ENCODE measurements at places on chromosomes 12 and 14. TPM values are rescaled to one million over a fixed set of nuclear protein-coding genes. Genes with fewer than 3 reads are reported as not detected.

The EPYC gene
- not detected for total RNA-seq

The RPL10L gene
- total RNA-seq = not detected

The MSI1 gene
- total RNA-seq = not detected

The WDHD1 gene
- total RNA-seq = 1.1 TPM

The GSG1 gene
- not detected for total RNA-seq

The TMEM119 gene
- not detected for total RNA-seq

The PMEL gene
- not detected for total RNA-seq

The ZC2HC1C gene
- total RNA-seq = 7.8 TPM

The CAPS2 gene
- total RNA-seq = 18.1 TPM

The B4GALNT3 gene
- 0.20 TPM for total RNA-seq

- H3K36me3 ChIP-seq = no peaks in the 10 kb centered on the region
- peak within 1 kb of the TSS; percentile 97 for H3K4me3 ChIP-seq
- peaks cover 59% of the 10 kb centered on the region for H3K4me1 ChIP-seq
- peak within 1 kb of the TSS; percentile 100 for H3K27ac ChIP-seq
- no peaks in the 10 kb centered on the region for H3K27me3 ChIP-seq
- peak; percentile 91 for DNase-seq
These were observed at the start of gene TNS2 for GRCh38 chr12:53049571-53050318. Gene TNS2 (plus strand): TSS chr12:53050065. CDS start chr12:53050186, 121 bp downstream.

GRCh38 chr12:47311568-47311967, 231.8 kb upstream of the AMIGO2 start:
- no peaks in the 10 kb centered on the region for H3K27me3 ChIP-seq
- H3K4me3 ChIP-seq = no peak overlapping the region
- H3K4me1 ChIP-seq = no peaks in the 10 kb centered on the region
- no peaks in the 10 kb centered on the region for H3K36me3 ChIP-seq

DNA sequence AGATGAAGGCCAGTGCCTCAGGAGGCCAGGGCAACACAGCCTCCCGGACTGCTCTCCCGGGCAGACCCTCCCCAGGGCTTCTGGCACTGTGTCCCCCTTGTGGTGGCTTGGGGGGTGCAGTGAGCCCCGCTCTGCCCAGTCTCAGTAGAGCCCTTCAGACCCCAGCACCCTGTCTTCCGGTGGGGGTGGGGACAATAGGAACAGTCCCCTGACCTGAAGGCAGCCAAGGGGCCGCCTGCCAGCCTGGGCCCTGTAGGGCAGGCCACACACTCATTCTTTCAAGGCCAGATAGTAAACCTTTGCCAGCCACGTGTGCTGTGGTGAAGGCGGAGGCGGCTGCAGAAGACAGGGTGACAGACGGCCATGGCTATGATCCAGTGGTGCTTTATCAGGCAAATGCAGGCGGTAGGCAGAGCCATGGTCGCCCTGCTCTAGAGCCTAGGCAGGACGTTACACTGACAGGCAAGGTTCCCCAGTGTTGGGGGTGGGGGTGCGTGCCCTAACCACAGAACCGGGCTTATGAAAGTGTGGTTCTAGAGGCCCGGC, 15.0 kb downstream of the ZFYVE21 start:
- H3K4me3 ChIP-seq = no peak overlapping the region
- H3K36me3 ChIP-seq = no peaks in the 10 kb centered on the region
- peak overlapping the region; percentile 78 for H3K27ac ChIP-seq
- H3K4me1 ChIP-seq = peaks cover 5% of the 10 kb centered on the region

DNA sequence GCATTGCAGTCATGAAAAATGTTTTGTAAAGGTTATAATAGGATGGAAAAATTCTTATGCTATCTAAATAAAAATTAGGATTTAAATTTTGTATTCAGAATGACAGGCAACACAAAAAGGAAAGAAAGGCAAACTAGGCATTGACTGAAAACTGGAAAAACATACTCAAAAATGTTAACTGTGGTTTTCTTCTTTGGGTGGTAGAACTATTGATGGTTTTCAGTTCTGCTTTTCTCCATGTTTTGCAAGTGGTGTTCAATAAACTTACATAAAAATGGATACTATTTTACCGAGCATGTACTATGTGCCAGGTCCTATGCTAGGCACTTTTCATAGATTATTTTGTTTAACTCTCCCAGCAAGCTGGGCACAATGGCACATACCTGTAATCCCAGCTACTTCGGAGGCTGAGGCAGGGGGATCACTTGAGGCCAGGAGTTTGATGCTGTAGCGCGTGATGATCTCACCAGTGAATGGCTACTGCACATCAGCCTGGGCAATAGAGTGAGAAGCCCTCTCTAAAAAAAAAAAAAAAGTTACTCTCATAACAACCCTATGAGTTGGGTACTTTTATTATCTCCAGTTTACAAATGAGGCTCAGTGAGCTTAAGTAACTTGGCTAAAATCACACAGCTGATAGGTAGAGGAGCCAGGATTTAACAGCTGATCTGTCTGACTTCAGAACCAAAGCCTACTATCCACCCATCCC, 26.3 kb upstream of the TCP11L2 start:
- H3K27ac ChIP-seq = no peak overlapping the region
- DNase-seq = no peak
- no peaks in the 10 kb centered on the region for H3K36me3 ChIP-seq
- no peaks in the 10 kb centered on the region for H3K4me1 ChIP-seq
- no peak overlapping the region for H3K4me3 ChIP-seq

DNA sequence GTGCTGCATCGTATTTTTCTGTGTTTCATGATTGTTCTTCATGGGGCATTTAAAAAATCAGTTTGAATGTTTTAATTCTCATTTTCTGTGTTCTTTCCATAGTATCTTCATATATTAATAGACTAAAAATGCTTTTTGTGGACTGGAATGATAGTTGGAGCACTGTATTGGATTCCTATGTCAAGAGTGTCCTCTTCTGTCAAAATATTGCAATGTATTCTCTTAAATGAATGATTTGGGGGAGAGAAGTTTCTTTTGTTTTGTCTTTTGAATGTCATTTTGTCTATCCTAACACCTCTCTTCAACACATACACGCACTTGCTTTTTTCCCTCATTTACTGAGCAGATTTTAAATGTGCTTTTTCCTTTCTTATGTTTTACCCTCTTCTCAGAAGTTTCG, 4.7 kb upstream of the EIF2S3B start:
- no peak for DNase-seq
- no peaks in the 10 kb centered on the region for H3K4me1 ChIP-seq
- no peak overlapping the region for H3K27ac ChIP-seq
- H3K36me3 ChIP-seq = no peaks in the 10 kb centered on the region
- H3K27me3 ChIP-seq = no peaks in the 10 kb centered on the region

GRCh38 chr12:87849074-87849473, 180.1 kb downstream of the C12orf50 start:
- no peak overlapping the region for H3K4me3 ChIP-seq
- no peaks in the 10 kb centered on the region for H3K36me3 ChIP-seq
- H3K27ac ChIP-seq = no peak overlapping the region
- no peaks in the 10 kb centered on the region for H3K27me3 ChIP-seq
- no peaks in the 10 kb centered on the region for H3K4me1 ChIP-seq

- H3K27ac ChIP-seq = no peak overlapping the region
- H3K36me3 ChIP-seq = no peaks in the 10 kb centered on the region
These were observed 14.1 kb upstream of the KRAS start for GRCh38 chr12:25264862-25265261.

DNA sequence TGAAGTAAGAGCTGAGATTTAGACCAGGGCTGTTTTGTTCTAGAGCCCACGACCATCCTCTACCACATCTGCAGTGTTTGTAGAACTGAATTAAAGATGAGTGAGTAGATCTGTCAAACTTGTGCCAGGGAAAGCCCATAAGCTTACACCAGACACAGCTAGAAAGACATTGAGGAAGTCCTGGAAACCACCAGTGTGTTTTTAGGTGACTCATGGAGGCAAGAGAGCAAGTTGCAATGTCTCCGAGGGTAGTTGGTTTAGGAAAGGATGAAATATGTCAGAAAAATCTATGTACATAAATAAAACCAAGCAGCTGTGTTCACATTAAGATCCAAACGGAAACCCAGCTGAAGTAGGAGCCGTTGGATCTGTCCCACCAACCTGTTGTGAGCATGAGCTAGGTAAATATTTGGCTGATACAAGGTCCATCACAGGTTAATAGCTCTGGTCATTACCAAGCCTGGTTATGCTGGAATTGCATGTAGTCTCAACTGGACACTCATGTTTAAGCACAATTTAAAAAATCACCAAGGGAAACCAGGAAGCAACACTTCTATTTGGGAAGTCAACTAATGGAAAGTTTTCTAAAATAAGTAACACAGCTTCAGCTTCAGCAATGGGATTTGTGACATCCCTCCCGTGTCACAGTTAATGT, 49.9 kb upstream of the PLEKHG3 start:
- no peak for DNase-seq
- H3K4me1 ChIP-seq = peaks cover 10% of the 10 kb centered on the region
- no peak overlapping the region for H3K4me3 ChIP-seq
- H3K27ac ChIP-seq = peak overlapping the region; percentile 63

- no peaks in the 10 kb centered on the region for H3K27me3 ChIP-seq
- H3K4me1 ChIP-seq = no peaks in the 10 kb centered on the region
These were observed 20.1 kb downstream of the APOBEC1 start for GRCh38 chr12:7645395-7646177.

- H3K4me3 ChIP-seq = no peak overlapping the region
- H3K4me1 ChIP-seq = no peaks in the 10 kb centered on the region
- H3K36me3 ChIP-seq = no peaks in the 10 kb centered on the region
- H3K27me3 ChIP-seq = no peaks in the 10 kb centered on the region
These were observed 3.5 kb downstream of the TBPL2 start for GRCh38 chr14:55436931-55437330.

DNA sequence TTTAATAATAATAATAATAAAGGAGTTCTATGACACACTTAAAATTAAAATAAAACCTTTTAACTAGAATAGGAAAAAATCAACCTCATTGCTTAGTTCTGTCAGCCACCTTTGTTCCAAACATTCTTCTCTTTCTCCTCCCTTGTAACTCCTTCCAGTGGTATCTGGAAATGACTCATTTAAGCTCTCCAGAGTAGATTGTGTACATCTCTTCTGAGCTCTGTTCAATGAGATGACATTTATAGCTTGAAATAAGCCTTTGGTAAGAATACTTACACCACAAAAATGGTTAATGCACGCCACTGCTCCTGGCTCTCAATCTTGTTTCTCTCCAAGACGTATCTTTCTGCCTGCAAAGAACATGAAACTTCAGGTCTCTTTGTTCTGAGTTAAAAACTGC, 70.3 kb downstream of the STAB2 start:
- no peak for DNase-seq
- no peaks in the 10 kb centered on the region for H3K4me1 ChIP-seq
- H3K4me3 ChIP-seq = no peak overlapping the region
- H3K27ac ChIP-seq = no peak overlapping the region

- no peaks in the 10 kb centered on the region for H3K4me1 ChIP-seq
- H3K4me3 ChIP-seq = no peak overlapping the region
- no peak for DNase-seq
- no peaks in the 10 kb centered on the region for H3K27me3 ChIP-seq
- no peaks in the 10 kb centered on the region for H3K36me3 ChIP-seq
- H3K27ac ChIP-seq = no peak overlapping the region
These were observed 413.8 kb downstream of the BCL11B start for GRCh38 chr14:98858158-98858557.

GRCh38 chr12:124169577-124170284, 125.2 kb upstream of the RFLNA start:
- H3K27ac ChIP-seq = no peak overlapping the region
- H3K4me3 ChIP-seq = no peak overlapping the region
- no peaks in the 10 kb centered on the region for H3K36me3 ChIP-seq
- no peak for DNase-seq
- H3K27me3 ChIP-seq = no peaks in the 10 kb centered on the region

- DNase-seq = no peak
- H3K4me1 ChIP-seq = peaks cover 7% of the 10 kb centered on the region
- no peaks in the 10 kb centered on the region for H3K36me3 ChIP-seq
- no peak overlapping the region for H3K4me3 ChIP-seq
- no peak overlapping the region for H3K27ac ChIP-seq
These were observed 201.0 kb downstream of the GXYLT1 start for GRCh38 chr12:41943671-41944070.

DNA sequence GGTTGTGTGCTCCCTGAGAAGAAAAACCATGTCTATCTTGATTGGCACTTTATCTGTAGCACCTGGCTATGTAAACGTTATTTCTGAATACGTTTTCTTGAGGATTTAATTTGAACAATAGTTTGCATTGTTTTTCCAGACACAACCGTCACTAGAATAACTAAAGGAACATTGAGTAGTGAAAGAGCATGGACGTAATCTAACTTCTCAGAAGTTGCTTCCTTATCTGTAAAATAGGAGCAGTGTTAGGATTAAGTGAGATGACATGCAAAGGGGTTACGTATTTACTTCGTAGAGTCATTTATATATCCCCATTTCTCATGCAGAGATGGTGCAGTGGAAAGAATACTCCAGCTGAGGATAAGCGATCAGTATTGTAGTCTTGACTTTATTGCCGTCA, 8.1 kb downstream of the AEBP2 start:
- H3K27ac ChIP-seq = no peak overlapping the region
- no peak overlapping the region for H3K4me3 ChIP-seq
- no peak for DNase-seq
- no peaks in the 10 kb centered on the region for H3K36me3 ChIP-seq
- no peaks in the 10 kb centered on the region for H3K27me3 ChIP-seq

GRCh38 chr12:50222275-50222783, 55.2 kb upstream of the CERS5 start:
- H3K4me3 ChIP-seq = peak overlapping the region; percentile 46
- no peaks in the 10 kb centered on the region for H3K27me3 ChIP-seq
- peak; percentile 39 for DNase-seq
- H3K36me3 ChIP-seq = no peaks in the 10 kb centered on the region
- peak overlapping the region; percentile 76 for H3K27ac ChIP-seq
- peaks cover 29% of the 10 kb centered on the region for H3K4me1 ChIP-seq

DNA sequence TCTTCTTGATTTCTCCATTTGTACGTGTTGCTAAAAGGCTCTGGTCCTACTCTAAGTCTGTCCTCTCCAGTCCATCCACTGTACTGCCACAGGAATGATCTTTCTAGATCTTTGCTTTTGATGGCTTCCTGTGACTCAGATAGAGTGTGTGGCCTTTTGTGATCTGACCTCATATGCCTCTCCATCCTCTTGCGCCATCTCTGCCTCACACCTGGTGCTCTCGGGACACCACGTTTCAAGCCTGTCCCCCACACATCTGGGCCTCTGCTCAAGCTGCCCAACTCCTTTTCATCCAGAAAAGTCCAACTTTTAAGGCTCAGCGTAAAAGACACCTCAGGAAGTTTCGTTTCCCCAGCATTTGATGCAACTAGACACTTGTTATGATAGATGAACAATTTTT, 39.0 kb downstream of the DCAF4 start:
- H3K4me3 ChIP-seq = no peak overlapping the region
- DNase-seq = peak; percentile 32
- H3K27me3 ChIP-seq = no peaks in the 10 kb centered on the region
- H3K36me3 ChIP-seq = peaks cover 23% of the 10 kb centered on the region
- H3K4me1 ChIP-seq = no peaks in the 10 kb centered on the region
- no peak overlapping the region for H3K27ac ChIP-seq

GRCh38 chr12:2563709-2564108, 231.1 kb upstream of the FKBP4 start:
- H3K4me1 ChIP-seq = no peaks in the 10 kb centered on the region
- no peak overlapping the region for H3K27ac ChIP-seq
- no peaks in the 10 kb centered on the region for H3K27me3 ChIP-seq
- DNase-seq = no peak

Data from gastrocnemius medialis (tissue), 4 donors.